ENCODE measurements at places on chromosomes 5 and 9.
A peak's percentile ranks its signal among the peaks of the same experiment; 100 is the strongest.

DNA sequence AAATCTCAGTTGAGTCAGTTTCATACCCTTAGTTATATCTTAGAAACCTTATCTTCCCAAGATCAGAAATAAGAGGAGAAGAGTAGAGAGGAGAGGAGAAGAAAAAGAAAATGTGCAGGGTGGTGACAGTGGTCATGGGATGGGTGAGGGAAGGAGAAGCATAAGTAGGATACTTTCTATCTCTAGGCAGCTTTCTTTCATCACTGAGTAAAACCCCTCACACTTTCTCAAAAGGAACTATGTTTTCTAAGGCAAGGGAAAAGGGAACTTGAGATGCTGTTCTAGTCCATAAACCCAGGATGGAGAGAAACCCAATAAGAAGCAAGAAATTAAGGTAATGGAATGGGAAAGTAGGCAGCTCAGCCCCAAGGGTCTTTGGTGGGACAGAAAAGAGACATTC lies 225.3 kb downstream of the MCTP1 start:
- no peak for DNase-seq

- no peak for DNase-seq
Observed at GRCh38 chr9:88976890-88977257, 14.4 kb upstream of the S1PR3 start.

- DNase-seq: no peak
Observed at GRCh38 chr5:103505581-103506305, 56.8 kb downstream of the NUDT12 start.

DNA sequence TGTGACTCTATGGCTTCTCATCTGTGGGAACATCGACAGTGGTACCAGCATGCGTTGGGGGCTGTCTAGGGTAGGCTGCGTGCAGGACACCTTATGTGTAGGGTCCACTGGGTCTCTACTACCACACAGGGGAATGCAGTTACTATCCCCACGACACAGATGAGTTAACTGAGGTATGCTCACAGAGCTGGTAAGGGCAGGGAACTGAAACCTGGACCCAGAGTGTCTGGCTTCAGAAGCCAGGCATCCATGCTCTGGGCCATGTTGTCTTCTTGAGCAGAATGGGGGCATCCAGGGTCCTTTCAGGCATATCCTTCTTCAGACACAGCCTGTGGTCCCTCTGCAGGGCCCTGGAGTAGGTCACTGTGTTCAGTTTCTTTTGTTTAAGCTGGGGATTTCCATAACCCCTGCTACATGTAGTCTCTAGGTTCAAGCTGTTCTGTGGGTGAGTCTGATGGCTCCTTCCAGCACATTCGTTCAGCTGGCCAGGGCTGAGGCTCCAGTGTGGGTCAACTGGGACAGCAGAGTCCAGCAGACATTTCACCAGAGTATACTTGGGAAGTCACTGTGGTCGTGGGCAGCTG lies 148.8 kb downstream of the GADD45G start:
- peak; percentile 61 for DNase-seq

GRCh38 chr5:135120951-135121350 lies 86.9 kb upstream of the PITX1 start:
- no peak for DNase-seq

All from GM13976 (cell line).